Stimulated activated CD8-positive, alpha-beta memory T cell treated with anti-CD3 and anti-CD28 coated beads, Interleukin-4, amount 100 ng/mL, for 1 hour (primary cell): ENCODE measurements at places on chromosomes 7 and 10.

DNA sequence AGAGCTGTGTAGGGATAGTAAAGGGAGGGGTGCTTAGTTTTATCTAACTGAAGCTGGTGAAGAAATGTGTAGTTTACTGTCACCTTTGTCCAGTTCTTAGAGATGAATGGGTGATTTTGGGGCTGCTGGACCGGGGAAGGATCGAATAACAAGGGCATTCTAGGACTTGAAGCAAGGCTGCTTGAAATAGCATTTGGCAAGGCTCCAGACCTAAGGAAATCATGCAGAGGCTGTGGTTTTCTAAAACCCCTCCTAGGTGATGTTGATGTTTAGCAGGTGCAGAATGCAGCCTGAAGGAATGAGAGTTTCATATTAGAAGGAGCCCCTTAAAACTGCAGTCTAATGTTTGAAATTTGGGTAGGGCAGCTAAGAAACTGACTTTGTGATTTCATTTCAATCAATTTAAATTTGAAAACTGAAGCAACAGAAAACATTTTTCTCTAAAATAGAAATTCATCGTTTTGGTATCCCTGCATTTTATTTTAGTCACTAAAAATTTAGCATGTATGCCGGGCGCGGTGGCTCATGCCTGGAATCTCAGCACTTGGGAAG is 68.5 kb downstream of the TET1 start:
- DNase-seq = no peak

DNA sequence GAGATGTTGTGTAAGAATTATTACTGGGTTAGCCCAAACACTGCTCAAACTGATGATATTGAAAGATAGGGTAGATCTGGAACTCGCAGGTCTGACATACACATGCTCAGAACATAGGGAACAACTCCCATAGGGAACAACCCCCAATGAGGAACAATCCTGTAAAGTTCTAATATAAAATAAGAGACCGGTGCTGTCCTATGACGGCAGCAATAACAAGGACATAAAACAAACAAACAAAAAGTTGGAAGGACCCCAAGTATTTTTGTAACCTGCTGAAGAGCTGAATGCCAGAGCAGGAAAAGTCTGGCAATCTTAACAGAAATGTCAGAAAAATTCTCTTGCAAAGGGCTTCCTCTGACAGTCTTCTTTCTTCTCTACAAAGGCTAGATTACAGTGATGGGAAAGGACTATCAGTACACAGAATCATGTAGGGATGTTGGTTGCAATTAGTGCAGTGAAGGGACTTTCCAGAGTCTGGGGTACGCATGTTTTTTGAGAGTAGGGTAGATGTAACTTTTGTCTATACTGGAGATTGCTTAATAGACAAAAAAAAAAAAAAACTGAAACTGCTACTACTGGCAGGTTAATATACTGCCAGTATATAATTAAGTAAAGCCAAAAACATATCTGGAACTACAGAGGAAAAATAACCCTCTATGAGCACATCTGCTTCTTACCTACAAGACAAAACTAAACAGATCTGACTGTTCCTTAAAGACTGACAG is 35.5 kb downstream of the IDE start:
- no peak for DNase-seq

DNA sequence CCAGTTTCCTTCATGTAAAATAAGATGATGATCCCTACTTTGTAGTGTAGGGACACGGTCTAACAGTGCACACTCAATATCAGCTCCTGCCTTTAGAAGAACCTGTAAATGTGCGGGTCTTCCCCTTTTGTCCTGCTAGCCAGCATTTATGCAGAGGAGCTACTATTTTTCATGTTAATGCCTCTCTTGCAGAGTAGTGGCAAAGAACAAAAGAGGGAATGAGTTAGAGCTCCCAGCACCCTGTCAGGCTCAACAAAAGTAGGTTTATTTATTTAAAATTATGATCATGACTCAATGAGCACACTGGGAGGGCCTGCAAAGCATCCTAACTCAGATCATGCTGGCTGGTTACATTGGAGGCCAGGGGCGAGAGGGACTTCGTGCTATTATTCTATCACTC is 414.5 kb upstream of the COBL start:
- no peak for DNase-seq

- no peak for DNase-seq
Observed at GRCh38 chr10:14736600-14737081, 38.1 kb downstream of the FAM107B start.

GRCh38 chr7:101935521-101936141 is 118.2 kb downstream of the CUX1 start:
- no peak for DNase-seq

- no peak for DNase-seq
Observed at GRCh38 chr7:101563943-101564777, 64.9 kb downstream of the MYL10 start.

DNA sequence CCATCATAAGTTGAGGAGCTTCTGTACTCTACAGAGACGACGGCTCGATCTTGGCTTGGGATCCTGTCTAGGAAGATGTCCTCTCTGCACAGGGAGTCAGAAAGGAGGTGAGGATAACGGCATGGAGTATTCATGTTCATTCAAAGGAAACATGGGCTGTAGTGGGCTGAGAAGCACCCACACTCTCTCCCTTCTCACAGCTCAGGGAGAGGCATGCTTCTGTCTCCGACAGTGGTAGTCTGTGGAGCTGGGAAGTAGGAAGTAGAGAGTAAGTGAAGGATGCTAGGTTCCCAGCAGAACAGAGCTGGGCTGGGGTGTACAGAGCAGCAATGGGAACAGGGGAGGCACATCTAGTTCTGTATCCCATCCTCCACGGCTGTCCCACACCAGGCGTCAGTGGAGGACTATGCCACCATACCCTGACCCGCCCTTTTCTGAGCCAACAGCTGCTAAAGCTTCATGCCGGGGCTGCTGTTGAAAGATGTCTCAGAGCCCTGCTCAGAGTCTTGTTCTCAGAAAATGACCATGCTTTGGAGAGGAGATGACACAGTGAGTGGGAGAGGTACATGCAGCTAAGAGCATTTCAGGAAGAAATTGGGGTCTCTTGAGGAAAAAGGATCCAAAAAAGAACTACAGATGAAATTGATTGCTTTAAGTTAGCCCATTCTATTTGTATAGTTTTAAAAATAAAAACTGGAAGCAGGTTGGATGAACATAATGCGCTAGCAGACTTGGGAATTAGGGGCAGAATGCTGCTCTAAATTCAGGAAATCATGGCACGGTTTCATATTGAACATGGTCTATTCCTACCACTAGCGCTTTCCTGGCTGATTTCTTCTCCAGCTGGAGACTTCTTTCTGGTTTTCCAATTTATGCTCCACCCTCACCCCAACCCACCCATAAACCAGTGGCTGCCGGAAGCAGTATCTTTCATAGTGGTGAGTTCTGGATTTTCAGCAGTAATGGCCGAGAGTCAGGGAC is 138.6 kb downstream of the CHN2 start:
- DNase-seq = no peak

- DNase-seq = no peak
Observed at GRCh38 chr7:28135760-28136159, 44.8 kb downstream of the JAZF1 start.

DNA sequence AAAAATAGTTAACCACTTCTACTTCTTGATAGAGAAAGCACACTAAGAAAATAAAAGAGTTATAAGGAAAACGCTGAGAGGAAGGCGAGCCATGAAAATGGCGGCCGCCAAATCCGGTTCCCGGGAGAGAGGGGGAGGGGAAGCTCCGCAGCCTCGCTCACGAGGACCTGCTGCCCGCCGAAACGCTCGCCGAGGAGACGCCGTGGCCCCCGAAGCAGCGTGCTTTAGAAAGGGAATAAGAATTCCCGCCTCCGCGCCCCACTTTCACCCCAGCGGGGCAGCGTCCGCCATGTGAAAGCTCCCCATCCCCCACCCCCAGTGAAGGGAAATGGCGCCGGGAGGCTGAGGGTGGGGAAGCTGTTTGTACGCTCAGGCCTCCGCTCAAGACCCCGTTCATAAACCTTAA is 505 bp downstream of the HNRNPA2B1 start:
- peak; percentile 52 for DNase-seq

DNA sequence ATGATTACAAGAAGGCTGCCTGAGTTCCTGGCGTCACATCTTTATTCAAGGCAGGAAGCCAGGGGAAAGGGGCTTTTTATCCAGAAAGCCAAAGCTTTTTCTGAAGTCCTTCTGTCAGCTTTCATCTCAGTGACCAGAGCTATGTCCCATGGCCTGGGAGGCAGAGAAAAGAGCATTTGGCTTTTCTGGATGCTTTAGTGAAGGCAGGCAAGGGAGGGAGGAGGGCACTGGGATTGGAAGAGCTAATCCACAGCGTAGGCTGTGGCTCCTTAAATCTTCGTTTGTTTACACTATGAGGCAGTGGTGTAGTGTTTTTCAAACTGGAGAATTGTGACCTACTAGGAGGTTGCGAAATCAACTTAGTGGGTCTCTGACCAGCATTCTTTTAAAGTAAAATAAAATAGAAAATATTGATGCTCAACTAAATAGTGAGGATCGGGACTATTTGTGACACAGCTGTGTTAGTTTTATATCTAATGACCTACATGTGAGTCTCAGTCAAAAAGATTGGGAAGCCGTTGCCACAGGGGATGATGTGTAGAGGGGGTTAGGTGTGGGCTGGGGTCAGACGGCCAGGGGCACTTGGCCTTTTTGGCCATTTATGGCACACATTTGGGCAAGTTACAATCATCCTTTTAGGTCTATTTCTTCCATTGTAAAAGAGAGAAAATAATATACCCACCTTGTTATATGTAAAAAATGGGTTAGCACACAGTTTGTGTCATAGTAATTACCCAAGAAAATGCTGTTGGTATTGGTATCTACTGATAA is 14.1 kb downstream of the CRYGN start:
- no peak for DNase-seq

DNA sequence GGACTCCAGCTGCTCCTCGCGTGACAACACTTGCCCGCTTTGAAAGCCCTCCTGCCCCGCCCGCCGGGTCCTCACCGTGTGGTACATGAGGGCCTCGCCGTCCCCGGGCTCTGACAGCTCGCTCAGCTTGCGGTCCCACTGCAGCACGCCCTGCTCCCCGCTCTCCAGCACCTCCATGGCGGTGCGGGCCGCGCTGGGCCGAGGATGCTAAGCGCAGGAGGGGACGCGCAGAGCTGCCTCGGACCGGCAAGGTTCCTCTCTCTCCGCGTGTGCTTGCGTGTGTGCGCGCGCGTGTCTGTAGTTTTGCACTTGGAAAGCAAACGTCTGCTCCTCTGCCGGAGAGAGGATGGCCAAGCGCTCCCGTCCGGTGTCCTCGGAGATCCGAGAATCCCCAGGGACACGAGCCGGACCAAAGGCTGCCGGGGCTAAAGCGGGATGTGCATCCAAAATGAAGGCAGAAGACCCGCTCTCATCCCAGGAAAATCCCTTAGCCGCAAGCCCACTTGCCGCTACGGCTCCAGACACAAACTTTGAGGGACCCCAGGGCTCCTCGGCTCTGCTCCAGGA is at the start of gene CREB3L2:
TSS of gene CREB3L2 (minus strand) at position 558 of the 567 bp plus-strand sequence. CDS start at position 177, 381 bp downstream.
- peak; percentile 17 for DNase-seq

- DNase-seq = no peak
Observed at GRCh38 chr7:16603633-16604032, 41.9 kb downstream of the ANKMY2 start.

DNA sequence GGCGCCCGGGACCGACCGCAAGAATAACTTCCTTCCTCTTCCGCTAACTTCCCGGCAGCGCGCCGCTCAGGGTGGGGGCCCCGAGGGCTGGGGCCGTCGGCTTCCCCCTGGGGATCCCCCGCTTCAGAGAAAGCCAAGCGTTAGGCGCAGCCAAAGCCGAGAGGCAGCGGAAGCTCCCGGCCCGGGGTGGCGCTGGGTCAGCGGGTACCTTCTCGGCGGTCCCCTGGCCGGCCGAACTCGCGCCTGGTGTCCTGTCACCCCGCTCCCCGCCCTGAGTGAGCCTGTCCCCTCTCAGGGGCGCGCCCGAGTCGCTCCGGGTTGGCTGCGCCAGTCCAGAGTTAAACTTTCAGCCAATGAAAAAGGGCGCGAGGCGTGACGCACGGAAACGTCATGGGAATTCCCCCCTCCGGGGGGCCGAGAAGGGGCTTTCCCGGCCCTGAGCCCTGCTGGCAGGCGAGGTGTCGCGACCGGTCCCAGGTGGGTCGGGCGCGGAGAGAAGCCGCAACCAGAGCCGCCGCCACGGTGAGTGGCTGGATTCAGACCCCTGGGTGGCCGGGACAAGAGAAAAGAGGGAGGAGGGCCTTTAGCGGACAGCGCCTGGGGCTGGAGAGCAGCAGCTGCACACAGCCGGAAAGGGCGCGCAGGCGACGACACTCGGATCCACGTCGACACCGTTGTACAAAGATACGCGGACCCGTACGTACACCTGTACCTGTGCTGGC is 1.3 kb upstream of the NFKB2 start:
- DNase-seq = peak; percentile 100

GRCh38 chr7:6725003-6725402 is 18.3 kb upstream of the ZNF12 start:
- DNase-seq = no peak

DNA sequence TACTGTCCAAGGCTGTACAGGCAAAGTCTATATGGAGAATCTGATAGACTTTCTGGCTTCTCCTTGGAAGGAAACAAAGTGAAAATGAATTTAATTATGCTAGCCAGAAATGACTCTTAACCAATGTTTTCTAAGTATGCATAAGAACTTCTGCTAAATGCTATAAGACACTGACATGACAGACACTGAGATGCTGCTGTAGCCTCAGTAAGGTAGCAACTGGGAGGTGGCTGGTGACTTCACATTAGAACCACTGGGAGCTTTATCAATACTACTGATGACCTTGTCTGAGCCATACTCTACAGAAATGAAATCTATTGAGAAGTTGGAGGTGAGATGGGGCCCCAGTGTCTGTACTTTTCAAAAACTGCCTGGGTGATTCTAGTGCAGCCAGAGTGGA is 188.6 kb downstream of the ZNF365 start:
- no peak for DNase-seq

DNA sequence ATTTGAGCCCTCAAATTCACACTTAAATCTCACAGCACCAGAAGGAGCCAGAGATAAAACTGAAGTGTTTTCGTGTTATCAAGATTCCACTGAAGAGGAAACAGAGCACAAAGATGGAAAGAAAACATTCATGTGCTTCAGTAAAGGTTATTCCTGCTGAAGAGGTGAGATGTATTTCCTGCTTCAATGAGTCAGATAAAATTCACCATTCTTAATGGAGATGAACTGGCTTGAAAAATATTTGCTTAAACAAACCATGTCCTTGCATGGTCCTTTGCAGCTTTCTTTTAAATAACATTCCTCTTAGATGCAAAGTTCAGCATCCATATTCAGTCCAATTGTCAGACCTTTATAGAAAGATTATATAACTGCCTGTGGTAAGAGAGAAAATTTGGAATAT is 294.2 kb downstream of the IPMK start:
- DNase-seq = no peak

- DNase-seq = no peak
Observed at GRCh38 chr7:11216276-11216675, 242.6 kb downstream of the PHF14 start.

DNA sequence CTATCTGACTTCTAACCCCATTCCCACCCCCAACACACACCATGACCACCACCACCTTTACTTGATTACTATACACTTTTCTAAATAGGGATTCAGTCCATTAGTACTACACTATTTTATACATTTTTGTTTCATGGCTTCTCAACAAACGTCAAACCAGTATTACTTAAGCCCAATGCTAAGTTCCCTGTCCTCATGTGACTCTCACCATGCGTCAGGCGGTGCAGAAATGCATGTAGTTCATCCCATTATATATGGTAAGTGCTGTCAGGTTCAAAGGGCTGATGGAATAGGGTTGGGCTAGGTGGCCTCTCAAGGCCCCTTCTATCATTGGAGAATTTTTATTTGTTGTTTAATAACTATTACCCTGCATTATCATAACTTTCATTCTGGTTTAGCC is 19.5 kb upstream of the VPS41 start:
- no peak for DNase-seq
